ENCODE measurements at places on chromosomes 1 and 21.

DNA sequence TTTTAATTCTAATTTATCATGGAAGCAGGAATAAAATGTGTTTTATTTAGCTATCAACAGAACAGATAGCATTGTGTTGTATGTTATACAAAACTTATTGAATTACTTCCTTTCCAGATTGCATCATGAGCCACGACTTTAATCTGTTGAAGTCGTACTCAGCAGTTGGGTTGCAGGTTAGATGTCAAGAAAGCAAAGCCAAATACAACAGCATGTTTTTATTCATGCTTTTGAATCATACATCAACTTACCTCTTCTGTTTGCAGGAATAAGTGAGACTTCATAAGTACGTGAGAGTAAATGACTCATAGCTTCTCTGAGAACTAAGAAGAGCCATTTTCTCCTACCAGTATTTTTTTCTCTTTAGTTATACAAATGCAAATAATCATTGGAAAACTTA, 110.8 kb upstream of the ADGRL4 start:
- DNase-seq: no peak

GRCh38 chr1:167746013-167746672, 24.4 kb downstream of the MPZL1 start:
- DNase-seq: no peak

GRCh38 chr1:117682372-117682771, 76.5 kb downstream of the TENT5C start:
- DNase-seq: no peak

DNA sequence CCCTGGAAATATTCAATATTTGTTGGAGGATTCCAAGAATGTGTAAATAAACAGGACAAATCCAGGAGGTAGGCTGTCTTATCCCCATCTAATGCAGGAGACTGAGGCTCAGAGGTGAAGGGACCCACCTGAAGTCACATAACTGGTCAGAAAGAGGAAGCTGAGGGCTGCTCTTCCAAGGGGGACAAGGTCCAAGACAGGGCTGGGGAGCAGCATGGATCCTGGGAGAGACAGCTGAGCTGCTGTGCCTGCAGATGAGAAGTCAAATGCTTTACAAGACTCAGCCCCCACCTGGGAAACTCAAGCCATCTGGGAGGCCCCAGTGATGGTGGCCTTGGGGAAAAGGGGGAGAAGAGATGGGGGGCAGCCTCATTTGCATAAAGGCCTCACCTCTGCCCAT, 224.4 kb downstream of the PTPRU start:
- no peak for DNase-seq

DNA sequence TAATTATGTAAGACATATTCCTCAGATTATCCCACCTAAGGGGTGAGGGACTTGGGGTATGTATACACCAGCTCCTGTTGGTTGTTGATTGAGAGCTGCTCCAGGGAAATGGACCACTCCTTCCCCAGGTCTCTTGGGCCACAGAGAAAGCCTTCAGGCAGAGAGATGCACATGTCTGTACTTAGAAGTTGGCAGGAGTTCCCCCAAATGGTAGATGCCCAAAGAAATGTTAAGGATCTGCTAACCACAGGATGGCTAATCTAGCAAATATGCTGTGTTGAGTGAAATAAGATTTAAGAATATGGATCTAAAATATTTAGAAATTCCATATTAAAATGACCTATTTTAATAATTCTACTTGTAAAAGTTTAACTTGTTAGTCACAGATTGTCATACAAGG, 100.8 kb upstream of the DNAH14 start:
- DNase-seq: no peak

GRCh38 chr1:235021815-235022214, 106.8 kb downstream of the TOMM20 start:
- no peak for DNase-seq

GRCh38 chr1:153934746-153935145, 11.8 kb downstream of the DENND4B start:
- no peak for DNase-seq

- peak; percentile 70 for DNase-seq
Measured at GRCh38 chr1:32201011-32201855, 838 bp downstream of the CCDC28B start.

DNA sequence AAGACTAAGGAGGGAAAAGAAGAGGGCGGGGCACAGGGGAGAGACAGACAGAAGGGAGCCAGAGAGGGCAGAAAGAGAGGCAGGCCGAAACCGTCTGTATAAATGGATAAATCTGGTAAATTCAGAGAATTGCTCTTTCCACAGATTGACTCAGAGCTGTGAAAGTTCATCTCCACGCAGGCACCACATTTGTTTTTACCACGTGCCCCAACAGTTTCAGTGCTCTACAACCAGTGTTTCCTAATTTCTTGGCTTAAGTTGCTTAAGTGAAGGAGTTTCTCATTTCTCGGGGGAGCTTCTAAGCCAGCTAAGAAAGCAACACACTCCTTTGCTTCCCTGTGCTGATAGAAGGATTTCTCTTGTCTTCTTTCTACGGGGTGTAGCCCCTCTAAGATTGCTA, 87.1 kb downstream of the ENAH start:
- no peak for DNase-seq

DNA sequence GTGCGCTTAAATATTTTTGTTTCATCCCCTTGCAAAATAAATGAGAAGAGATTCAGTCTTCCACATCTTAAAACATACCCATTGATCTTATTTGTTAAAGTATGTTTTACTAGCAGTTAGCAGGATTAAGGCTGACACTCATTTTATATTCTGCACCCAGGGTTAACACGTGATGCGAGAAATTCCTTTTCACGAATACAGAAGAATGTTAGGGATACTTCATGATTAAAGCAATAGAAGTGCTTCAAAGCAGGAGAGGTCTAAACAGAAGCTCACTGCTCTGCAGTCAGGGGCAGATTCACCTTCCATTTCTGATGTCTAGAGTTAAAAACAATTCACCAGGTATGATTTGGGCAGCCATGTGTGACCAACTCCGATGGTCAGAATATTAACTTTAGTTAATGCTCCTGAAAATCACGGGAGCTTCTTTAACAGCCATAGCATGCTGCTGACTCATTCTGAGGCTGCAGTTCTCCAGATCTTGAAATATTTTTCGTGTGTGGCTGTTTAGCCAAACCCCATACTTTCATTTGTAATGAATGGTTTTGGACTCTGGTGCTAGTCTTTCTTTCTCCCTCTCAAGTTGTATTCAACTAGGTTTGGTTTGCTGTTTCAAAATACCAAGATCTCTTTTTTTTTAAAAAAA, 19.7 kb downstream of the BCAR3 start:
- DNase-seq: no peak

DNA sequence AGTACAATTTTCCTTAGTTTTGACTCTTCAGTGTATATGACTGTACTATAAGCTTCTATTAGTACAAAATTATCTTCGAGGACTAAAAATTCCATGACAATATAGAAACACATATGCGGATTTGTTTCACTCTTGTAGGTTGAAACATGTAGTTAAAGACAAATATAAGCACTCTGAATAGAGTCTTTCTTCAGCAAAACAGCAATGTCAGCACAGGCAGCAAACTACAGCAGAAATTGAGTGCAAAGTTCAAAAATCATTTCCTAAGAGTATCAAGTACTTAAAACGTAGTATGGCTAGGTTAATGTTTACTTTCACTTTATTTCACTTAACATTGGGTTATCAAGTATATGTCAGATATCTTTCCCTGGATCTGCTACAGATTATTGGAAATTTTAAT, 106.7 kb downstream of the FAF1 start:
- DNase-seq: no peak

DNA sequence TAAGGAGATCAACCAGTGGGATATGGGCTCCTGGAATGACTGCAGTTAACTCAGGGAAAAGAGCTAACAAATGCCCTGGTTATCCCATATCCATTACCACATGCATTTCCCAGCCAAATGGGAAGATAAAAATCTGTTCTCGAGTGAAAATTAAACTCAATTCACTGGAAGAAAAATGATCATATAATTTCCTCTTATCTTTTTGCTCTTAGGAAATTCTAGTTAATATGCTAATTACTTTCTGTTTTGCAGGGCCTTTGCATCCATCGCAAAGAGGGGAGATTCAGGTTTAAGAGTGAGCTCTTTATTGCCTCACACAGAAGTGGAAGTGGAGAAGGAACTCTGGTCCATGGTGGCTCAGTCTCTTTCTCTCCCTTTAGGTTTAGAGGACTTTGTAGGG, 3.9 kb upstream of the IL24 start:
- no peak for DNase-seq

GRCh38 chr1:168960114-168960513, 146.4 kb upstream of the ATP1B1 start:
- DNase-seq: no peak

GRCh38 chr1:24362982-24363614, 43.9 kb downstream of the GRHL3 start:
- no peak for DNase-seq

DNA sequence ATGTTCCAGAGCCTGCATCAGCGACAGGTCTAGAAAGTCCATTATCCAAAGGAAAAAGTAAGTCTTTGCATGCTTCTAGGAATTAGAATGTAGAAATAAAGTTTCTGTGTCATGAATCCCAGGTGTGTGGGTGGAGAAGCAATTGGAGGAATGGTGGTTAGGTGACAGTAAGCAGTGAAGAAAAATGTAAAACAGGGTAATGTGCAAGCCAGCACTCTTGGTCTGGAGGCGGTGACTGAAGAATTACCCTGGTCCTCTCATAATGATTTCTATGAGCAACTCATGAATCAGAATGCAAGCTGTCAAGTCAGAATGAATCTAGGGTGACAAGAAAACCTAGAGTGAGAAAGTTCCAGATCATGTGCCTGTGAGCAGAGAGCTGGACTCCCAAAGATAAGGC, 33.6 kb downstream of the PLPPR4 start:
- no peak for DNase-seq

DNA sequence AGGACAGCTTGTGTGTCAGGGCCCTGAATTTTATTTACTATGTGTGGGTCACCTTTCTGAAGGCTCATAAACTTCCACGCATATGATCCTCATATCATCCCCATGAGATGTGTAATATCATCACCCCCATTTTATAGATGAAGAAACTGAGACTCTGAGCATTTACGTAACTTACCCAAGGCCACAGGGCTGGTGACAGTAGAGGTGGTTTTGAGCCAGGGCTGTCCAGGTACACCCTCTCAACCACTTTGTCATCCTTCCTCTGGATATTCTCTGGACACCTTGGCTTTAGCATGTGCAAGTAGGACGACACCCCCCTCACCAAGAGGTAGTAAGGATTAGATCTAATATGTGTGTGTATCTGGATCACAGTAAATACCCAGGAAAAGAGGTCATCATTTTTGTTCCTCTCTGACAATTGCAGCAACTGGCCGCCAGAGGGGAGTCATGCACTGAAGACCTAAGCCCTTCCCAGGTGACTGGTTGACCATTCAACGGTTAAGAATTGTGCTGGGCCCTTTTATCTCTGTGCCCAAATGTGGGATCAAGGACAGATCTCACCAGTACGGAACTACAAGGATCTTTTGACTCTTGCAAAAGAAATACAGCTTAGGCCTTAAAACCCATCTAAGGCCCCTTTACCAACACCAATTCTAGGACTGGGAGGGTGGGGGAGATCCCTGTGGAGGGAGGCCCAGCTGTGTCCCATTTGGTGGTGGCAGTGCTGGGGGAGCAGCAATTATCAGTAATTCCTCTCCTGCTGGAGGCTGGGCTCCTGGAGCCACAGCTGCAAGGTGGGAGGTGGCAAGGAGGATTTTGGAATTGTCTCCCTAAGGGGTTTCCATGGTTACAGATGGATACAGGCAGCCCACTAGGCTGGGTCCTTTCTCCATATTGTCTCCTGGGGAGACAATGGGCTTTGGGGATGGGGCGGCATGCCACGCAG, 13.7 kb upstream of the E2F2 start:
- DNase-seq: peak; percentile 68

DNA sequence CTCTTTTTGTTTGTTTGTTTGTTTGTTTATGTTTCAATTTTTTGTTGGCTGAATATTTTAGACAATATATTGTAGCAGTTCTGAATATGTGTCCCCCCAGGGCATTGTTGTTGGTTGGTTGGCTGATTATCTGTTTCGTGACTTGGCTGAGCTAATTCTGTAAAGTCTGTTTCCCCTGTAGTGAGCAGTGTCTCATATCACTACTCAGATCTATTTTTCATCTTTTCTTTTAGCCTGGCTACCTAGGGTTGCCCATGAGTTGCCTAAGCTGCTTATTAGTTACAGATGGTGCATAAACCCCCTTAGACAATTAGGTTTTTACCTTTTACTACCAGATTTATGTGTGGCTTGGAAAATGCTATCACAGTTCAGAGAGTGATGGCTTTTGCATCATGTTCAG, 32.3 kb downstream of the CFAP57 start:
- DNase-seq: no peak

- no peak for DNase-seq
Measured at GRCh38 chr1:28510970-28511440, 5.2 kb downstream of the RCC1 start.

DNA sequence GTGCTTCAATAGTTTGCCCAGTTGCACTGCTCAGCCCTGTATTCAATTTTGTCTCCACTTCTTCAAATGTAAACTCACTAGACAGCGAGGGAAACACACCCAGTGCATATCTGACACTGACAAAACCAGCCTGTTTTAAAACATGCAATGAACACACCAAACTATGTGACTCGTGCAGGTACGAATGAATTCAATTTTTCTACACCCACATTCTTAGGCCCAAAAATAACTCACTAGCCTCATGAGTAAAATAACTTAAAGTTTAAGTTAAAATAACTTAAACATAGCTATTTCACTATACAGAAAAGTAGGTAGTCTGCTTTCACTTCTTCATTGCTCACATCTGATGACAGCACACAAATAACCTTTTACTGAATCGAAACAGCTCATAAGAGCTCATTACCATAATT, 21.1 kb downstream of the TTC13 start:
- DNase-seq: no peak

- DNase-seq: no peak
Measured at GRCh38 chr1:38114241-38115026, 67.8 kb upstream of the POU3F1 start.

DNA sequence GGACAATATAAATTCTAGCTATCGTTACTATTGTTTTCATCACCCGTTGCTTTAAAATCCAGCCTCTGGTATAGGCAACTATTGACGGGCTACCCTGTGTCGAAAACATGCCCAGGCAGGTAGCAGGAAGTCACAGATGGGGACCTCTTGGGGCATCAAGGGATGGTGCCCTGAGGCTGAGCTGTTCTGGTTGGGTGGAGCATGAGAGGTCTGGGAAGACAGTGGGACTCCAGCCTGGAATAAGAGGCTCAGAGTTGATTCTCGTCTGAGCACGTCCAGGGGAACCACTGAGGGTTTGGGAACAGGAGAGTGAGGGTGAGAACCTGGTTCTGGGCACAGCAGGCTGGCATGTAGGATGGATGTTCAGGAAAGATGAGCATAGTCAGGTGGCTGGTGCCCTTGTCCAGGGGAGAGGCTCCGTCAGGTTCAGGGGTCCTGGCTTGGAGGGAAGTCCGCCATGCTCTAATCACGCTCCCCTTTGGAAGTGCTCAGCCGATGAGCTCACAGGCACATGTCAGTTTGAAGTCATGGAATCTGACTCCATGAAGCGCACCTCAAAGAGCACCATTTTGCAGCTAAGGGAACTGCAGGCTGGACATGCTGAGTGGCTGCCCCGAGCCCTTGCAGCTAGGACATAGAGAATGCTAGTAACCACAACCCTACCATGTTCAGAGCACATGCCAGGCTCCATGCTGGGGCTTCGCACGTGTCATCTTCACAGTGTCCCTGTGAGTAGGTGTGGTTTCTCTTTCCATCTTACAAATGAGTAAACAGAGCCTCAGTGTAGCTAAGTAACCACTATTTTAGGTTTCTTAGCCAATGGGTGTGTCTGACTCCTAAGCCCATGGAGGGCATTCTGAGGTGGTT, 21.0 kb downstream of the PCSK9 start:
- no peak for DNase-seq

- no peak for DNase-seq
Measured at GRCh38 chr1:52359676-52360594, 6.1 kb downstream of the CC2D1B start.
